HFFc6 (cell line): ENCODE measurements at places on chromosomes 3 and 15.

- H3K27me3 ChIP-seq = no peaks in the 10 kb centered on the region; the same call in 1 of the 2 replicates
- H3K4me3 ChIP-seq = no peak overlapping the region
- H3K27ac ChIP-seq = no peak overlapping the region
- no peaks in the 10 kb centered on the region; the same call in 1 of the 2 replicates for H3K4me1 ChIP-seq
- DNase-seq = no peak
Measured at GRCh38 chr15:79322306-79322705, 11.4 kb downstream of the TMED3 start.

DNA sequence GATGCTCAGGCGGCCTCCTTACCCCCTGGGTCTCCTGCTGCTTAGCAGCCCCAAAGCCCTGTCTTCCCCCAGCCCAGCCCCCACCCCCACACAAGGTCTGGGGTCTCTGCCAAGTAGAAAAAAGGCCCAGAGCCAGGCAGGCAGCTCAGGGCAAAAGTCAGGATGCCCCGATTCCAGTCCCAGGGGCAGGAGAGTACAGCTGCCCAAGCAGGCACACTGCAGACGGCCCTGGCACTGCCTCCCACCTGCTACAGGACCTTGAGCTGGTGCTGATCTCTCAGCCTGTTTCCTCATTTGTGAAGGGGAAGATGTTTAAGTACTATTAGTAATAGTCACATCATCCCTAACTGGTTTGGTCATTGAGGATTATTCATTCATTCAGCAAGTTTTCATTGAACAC, 12.6 kb downstream of the TMEM43 start:
- H3K27ac ChIP-seq = no peak overlapping the region
- peaks cover 54% of the 10 kb centered on the region for H3K36me3 ChIP-seq
- DNase-seq = no peak
- H3K27me3 ChIP-seq = peaks cover 14% of the 10 kb centered on the region
- no peak overlapping the region for H3K4me3 ChIP-seq

GRCh38 chr3:17979911-17980310, 237.5 kb upstream of the TBC1D5 start:
- no peaks in the 10 kb centered on the region for H3K36me3 ChIP-seq
- 0 out of 2 replicates have a peak, but pooled peaks cover 1% of the 10 kb centered on the region for H3K27me3 ChIP-seq
- H3K27ac ChIP-seq = no peak overlapping the region
- no peak overlapping the region for H3K4me3 ChIP-seq

GRCh38 chr15:31792611-31793199, 237.6 kb upstream of the CHRNA7 start:
- no peaks in the 10 kb centered on the region for H3K4me1 ChIP-seq
- no peak for DNase-seq
- no peak overlapping the region for H3K4me3 ChIP-seq
- no peaks in the 10 kb centered on the region for H3K27me3 ChIP-seq
- H3K27ac ChIP-seq = no peak overlapping the region

- DNase-seq = no peak
- H3K27ac ChIP-seq = no peak overlapping the region; the same call in 1 of the 2 replicates
- H3K27me3 ChIP-seq = peaks cover 4% of the 10 kb centered on the region; the same call in 1 of the 2 replicates
- H3K4me3 ChIP-seq = no peak overlapping the region
- peaks cover 51% of the 10 kb centered on the region for H3K4me1 ChIP-seq
- no peaks in the 10 kb centered on the region for H3K36me3 ChIP-seq
Measured at GRCh38 chr3:196336319-196337145, 1.7 kb downstream of the TM4SF19 start.

DNA sequence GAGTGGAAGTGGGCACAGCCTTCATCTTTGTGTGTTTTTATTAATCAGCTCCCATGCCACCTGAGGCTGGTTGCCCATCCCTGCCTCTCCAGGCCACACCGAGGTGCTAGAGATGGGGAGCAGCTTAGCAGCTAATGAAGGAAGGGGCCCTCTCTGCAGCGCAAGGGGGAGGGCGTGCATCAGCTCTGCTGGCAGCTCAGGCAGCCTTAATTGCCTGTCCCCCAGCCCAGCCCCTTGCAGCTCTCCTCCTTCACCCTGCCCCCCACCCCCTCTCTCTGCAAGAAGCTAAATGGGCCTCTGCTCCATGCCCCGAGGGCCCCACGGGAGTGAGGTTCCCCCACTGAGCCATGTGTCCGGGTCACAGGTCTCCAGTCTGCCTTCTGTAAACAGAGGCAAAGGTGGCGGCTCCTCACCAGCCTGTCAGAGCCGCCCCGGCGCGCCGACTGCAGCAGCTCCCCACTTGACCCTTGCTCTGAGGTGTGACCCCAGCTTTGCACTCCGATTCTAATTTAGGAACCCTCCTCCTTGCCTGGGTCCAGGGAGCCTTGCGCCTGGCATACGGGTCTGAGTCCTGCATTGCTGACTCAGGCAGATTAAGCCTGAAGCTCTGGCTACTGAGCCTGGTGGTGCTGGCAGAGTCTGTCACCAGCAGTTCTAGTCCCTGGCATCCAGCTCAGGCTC, 27.9 kb upstream of the NTRK3 start:
- no peak overlapping the region for H3K27ac ChIP-seq
- no peak overlapping the region for H3K4me3 ChIP-seq
- no peaks in the 10 kb centered on the region for H3K4me1 ChIP-seq
- no peaks in the 10 kb centered on the region for H3K36me3 ChIP-seq
- H3K27me3 ChIP-seq = peaks cover 6% of the 10 kb centered on the region
